ENCODE measurements at places on chromosomes 12 and 14.

- DNase-seq, result peak; percentile 27
Measured at GRCh38 chr12:101902641-101903040, 25.3 kb downstream of the DRAM1 start.

DNA sequence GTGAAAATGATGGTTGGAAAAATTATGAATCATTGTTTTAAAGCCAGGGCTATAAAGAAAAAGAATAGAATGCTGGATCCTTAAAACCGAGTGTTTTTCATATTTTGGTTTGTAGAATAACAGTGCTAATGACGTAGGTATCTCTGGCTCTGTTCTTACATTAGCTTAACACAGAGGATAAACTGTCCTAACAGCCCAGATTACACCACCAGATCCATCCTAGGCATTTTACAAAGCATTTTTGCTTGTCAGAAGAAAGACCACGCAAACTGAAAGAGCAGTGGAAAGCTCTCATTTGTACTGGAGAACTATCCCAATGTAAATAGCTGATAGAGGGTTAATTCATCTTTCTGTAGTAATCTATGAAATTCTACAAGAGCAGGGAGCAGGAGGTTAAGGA lies 13.6 kb downstream of the IFT81 start:
- DNase-seq, result no peak

- peak; percentile 63 for DNase-seq
Measured at GRCh38 chr12:124026755-124027745, 54.0 kb downstream of the ZNF664 start.

DNA sequence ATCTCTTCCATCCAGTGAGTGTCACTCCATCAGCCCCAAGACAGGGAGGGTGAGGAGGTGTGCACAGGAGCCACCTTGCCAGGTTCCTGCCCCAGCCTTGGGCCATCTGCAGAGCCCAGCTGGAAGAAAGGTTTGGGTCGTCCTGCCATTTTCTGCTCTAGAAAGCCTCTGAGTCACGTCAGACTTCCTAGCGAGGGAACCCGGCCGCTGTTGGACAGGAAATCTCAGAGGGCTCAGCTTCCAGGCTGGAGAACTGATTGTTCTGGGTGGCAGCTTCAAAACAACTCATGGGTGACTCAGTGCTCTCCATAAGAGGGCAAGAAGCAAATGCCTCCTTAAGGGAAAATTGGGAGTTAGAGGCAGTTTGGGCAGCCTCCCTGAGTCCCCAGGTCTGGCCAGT lies 16.6 kb downstream of the HIP1R start:
- DNase-seq, result no peak

- DNase-seq, result no peak
Measured at GRCh38 chr12:25882266-25882665, 76.2 kb upstream of the RASSF8 start.

GRCh38 chr12:39372929-39373328 lies 70.0 kb downstream of the KIF21A start:
- no peak for DNase-seq

GRCh38 chr12:31973818-31974217 lies 14.6 kb downstream of the RESF1 start:
- DNase-seq, result no peak

- DNase-seq, result no peak
Measured at GRCh38 chr12:39375206-39375808, 67.6 kb downstream of the KIF21A start.

DNA sequence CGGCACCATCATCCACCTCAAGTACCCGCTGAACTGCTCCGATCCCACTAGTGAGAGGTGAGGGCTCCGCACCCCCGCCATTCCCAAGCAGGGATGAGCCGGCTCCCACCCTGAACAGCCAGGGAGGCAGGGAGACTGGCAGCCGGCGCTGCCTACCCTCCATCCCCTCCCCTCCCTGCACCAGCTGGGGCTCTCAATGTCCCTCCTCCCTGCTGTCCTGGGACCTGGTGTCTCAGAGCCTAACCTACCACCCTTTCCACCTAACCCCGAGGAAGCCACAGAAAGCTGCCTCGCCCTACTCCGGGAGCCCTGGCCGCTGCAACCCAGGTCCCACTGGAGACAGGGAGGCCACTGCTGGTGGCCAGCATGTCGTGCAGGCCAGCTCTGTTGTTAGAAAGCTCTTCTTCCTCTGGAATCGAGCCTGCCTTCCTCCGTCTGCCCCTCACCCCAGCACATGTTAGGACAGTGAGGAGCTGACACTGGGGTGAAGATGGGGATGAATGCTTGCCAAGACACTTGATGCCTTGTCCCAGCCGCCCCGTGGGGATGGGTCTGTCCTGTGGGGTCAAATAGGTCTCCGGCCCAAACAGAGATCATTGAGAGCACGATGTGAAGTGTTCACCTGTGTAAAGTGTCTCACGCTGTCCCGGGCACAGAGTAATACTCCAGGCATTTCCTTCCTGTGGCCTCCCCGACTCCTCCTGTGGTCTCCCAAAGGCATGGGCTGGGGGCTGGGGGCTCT lies 1.1 kb downstream of the PTPN6 start:
- no peak for DNase-seq

- DNase-seq, result no peak
Measured at GRCh38 chr14:100608586-100609330, 21.5 kb upstream of the BEGAIN start.

GRCh38 chr12:12726555-12727093 lies 9.5 kb downstream of the CDKN1B start:
- peak; percentile 59 for DNase-seq

DNA sequence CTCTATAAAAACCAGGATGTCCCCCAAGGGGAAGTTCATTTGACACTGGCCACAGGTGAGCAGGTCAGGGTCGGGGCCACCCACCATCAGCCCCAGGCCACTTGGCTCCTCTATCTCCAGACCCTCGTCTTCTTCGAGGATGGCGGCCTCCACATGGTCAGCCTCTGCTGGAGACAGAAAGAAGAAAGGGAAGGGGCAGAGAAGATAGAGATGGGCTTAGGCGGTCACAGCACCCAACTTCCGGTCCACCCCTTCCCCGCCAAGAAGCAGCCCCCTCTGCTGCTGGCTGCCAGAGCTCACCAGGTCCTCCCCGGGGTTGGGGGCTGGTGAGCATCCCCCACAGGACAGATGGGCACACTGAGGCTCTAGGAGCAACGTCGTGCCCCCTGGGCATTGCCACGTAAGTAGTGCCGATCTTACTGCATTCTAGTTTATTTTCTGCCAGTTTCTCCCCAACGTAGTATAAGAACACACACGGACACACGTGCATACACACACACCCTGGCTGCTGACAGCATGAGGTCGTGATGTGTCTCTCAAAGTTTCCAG lies 14.2 kb downstream of the BCL11B start:
- no peak for DNase-seq

DNA sequence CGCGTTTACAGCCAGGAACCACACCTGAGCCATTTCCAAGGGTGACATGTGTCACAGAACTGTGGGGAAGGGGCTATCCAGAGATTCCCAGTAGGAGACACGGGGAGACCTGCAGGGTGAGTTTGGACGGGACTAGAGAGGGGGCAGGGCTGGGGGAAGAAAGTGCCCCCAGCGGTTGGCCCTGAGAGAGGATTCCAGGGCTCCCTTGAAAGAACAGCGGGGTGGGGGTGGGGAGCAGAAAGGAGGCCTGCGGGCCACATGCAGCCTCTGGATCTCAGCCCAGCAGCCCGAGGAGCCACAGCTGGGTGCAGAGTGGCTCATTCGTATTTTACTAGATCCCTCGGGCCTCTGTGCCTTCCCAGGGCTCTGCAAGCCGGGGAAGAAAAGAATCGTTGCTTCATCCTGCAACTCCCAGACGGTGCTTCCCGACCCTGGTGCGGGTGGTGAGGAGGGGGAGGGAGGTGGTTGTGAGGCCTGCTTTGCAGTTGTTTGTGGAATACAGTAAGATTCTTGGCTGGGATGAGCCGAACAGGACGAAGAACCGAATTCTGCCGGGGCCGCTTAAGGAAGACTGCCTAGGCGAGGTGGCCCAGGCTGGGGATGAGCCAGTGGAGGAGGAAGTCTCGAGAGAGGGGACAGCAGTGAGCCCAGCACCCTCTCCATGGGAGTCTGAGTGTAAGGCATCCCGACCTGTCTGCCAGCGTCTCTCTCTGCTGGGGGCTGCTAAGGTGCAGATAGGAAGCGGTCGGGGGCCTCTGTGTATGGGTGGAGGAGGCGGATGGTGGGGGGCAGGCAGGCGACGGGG lies 36.1 kb upstream of the ANKRD9 start:
- DNase-seq, result no peak

GRCh38 chr12:2919249-2919648 lies 28.6 kb downstream of the TULP3 start:
- DNase-seq, result no peak

- DNase-seq, result no peak
Measured at GRCh38 chr14:29759521-29760340, 167.9 kb downstream of the PRKD1 start.

DNA sequence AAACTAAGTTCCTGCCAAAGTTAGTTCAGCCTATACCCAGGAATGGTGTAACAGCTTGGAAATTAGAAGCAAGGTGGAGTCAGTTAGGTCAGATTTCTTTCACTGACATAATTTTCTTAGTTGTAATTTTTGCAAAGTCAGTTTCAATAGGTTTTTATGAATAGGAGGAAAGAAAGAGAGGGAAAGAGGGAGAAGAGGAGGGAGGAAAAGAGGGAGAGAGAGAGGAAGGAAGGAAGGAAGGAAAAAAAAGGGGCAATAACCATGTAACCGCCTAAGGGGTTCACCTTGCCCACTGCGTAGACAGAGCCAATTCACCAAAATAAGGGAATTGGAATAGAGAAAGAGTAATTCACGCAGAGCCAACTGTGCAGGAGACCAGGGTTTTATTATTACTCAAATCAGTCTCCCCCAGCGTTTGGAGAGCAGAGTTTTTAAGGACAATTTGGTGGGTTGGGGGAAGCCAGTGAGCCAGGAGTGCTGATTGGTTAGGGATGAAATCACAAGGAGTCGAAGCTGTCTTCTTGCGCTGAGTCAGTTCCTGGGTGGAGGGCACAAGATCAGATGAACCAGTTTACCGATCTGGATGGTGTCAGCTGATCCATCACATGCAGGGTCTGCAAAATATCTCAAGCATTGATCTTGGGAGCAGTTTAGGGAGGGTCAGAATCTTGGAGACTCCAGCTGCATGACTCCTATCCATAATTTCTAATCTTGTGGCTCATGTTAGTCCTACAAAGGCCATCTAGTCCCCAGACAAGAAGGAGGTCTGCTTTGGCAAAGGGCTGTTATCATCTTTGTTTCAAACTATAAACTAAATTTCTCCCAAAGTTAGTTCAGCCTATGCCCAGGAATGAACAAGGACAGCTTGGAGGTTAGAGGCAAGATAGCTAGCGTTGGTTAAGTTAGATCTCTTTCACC lies 126.0 kb upstream of the AMIGO2 start:
- peak; percentile 73 for DNase-seq

DNA sequence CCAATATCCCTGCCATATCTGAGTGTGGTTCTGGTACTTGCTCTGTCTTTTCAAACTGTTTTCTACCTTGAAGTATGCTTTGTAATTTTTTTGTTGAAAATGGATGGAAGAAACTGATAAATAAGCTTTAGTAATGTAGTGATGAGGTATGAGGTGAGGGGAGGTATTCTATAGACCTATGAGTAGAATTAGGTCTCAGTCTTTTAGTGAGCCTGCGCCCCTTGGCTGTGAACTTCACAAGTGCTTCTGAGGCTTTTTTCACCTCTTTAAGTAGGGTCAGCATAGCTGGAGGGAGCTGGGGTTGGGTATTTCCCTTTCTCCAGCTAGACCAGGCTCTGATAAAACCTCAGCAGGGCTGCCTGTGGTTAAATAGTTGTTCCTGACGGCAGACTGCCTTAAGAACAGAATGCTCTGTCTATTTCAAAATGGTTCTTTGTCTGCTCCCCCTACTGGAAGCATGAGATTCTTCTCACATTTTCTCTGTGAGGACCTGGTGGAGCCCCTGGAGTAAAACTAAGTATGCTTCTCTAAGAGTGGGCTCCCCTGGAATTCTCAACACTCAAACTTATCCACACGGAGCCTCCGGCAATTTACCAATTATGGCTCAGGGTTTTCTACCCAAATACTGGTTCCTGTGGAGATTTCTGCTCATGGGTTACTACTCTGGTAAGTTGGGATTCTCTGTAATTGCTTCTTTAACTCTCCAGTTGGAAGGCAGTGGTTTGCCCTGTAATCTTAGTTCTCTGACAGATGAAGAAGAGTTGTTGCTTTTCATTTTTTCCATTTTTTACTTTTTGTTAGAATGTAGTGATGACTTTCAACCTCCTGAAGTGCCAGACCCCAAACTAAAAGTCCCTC lies 13.1 kb downstream of the KRT5 start:
- DNase-seq, result peak; percentile 7

- no peak for DNase-seq
Measured at GRCh38 chr14:99169776-99170356, 102.1 kb downstream of the BCL11B start.

DNA sequence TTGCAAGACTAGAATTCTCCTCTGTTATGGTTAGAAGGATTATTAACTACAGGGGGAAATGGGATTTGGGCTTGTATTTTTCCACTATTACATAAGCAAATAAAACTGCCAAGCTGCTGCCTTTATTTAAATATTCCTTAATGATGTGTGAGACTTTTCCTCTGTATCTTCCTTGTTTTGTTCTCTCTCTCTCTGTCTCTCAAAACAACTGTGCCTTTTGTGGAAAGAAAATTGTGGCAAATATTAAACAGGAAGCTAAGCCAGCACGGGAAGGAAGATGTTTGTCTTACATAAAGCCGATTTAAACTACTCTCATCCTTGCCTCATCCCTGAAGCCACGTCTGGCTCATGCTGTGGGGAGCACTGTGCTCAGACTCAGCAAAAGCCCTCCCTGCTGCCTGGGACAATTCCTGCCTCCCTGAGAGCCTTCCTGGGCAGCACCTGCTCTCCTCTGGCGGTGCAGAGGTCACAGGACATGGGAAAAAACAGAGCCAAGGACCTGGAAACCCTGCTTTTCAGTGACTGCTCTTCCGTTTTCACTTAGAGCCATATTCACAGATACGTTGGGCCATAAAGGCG lies 237.2 kb downstream of the SLC15A4 start:
- no peak for DNase-seq

- DNase-seq, result peak; percentile 3
Measured at GRCh38 chr12:51721282-51721940, 127.1 kb downstream of the FIGNL2 start.

DNA sequence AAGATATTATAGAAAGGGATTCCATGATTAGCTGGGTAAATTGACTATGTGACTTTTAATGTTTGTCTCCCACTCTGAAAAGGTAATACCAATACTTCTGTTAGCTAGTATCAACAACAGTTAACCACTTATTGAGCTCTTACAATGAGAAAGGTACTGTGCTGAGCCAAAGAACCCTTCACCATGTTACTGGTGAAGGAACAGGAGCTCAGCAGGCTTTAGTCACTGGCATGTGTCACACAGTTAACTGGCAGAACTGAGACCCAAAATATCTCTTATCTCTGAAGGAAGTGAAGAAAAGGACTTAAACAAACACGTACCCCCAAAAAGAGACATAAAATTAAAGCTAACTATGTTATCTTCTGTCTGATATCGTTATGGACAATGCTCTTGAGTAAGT lies 170.6 kb downstream of the MED13L start:
- no peak for DNase-seq

All from erythroblast (primary cell).